ENCODE measurements at places on chromosomes 2 and 18.

DNA sequence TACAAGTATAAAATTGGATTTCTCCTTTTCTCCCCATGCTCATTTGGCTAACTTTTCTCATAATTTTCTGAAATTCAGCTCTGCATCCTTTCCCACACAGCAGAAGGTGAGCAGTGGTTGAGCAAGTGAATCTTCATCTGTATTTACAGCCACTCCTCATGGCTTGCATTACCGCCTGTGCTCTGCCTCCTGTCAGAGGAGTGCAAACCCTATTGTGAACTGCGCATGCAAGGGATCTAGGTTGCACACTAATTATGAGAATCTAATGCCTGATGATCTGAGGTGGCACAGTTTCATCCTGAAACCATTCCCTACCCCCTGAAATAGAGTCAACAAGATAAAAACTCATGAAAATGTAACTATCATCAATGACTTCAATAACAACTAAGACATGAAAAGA is 20.0 kb downstream of the ME2 start:
- DNase-seq: no peak

DNA sequence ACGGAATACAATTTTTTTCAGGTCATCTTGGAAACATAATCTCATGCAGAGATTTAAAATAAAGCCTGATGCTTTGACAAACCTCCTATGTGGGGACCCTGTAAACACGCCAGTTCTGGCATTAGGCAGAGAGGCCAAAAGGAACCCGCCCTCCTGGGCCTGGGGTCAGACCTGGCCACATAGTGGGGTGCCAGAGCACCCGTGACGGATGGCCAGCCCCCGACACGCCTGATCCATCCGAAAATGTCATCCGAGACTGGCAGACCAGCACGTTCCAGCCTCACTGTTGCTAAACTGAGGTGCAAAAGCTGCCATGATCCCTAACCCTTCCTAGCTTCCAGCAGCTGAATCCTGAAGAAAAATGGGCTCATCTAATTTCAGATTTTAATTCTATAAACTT is 222.6 kb upstream of the SALL3 start:
- DNase-seq: no peak

- DNase-seq: no peak
These were observed 325.4 kb downstream of the SMAD2 start for GRCh38 chr18:47605093-47605492.

DNA sequence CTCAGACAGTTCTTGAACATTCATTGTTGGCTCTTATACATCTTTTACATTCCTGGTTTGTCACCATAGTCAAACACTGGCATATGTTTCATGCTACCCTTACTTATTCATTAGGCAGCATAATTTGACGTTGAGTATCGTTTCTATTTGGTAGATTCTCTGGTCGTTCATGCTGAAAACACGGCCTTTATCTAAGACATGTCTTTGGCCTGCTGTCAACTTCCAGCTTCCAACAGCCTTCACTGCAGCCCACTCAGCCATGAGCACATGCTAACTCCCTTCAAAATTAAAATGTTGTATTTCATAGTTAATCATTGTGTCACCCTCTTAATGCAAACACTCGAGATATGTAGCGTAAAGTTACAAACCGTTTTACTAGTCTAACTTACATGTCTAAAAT is 493.0 kb upstream of the NRP2 start:
- no peak for DNase-seq

DNA sequence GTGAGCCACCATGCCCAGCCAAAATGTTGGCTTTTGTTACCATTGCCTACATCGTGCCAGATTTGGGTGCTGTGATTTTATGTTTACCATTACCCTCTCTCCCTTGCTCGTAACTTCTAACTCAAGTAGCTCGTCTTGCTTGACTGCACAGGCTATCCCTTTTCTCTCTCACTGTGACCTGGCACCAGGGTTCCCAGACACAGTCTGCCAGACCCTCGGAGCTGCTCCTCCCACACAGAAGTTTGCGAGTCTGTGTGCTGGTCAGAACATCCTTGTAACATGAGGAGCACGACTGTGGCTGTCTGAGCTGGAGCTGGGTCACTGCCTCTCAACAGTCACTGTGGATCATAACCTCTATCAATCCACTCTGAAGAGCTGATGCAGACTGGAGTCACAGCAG is 152.5 kb upstream of the ACKR3 start:
- DNase-seq: no peak

GRCh38 chr2:207939342-207940108 is 85.8 kb downstream of the PLEKHM3 start:
- no peak for DNase-seq

GRCh38 chr18:1774261-1774660 is 797.0 kb downstream of the METTL4 start:
- no peak for DNase-seq

DNA sequence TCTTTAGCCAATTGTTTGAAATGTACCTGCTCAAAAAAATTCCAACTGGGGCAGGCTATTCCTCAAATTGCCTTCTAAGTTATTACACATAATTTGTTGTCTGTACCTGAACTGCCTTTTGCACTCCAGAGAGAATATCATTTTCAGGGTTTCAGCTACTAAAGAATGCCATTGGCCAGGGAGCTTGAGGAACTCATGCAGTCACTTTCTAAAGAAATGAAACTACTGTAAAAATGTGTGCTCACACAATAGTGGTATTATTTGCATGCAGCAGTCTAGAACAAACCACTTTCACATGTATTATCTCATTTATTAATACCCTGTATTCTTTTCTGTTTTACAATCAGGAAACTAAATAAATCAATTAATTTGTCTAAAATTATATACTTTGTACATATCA is 152.2 kb downstream of the PID1 start:
- no peak for DNase-seq

DNA sequence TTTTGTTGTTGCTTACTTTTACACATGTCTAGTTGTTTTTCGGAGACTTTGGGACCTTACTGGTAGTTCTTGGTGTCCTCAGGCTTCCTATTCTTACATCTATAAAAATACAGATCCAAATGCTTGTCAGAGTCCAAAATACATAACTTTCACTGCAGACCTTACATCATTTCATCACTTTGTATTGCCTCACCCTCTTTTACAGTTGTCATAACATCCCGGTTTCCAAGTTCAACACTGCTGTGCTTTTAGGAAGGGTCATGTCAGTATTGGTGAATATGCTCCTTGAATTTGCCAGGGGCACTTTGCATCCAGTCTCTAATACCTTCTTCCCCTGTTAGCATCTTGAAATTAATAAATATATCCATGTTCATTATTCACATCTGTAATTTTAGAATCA is 518.2 kb upstream of the RAB12 start:
- no peak for DNase-seq

GRCh38 chr18:55265130-55265675 is 305.9 kb upstream of the CCDC68 start:
- no peak for DNase-seq

GRCh38 chr2:42261518-42262195 is 92.5 kb downstream of the EML4 start:
- no peak for DNase-seq

- no peak for DNase-seq
These were observed 76.6 kb downstream of the KIAA1328 start for GRCh38 chr18:36905571-36905970.

DNA sequence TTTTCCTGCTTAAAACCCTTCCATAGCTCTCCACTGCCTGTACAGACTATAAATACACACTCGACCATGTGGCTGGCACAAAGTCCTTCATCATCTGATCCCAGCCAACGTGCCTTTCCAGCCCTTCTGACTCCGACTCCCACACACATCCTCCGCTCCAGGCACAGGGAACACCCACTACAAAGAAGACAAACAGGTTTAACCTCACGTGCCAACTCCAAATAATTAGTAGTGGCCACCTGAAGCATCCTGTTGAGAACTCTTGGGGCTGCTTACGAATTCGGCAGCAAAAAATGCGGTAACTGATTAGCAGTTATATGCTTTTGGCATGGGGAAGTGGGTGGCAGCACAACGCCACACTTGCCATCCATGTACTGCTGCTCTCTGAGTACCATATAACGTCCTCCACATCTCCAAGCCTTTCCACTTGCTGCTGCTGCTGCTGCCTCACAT is 12.1 kb downstream of the SPIRE1 start:
- DNase-seq: no peak

GRCh38 chr2:29431485-29431884 is 316.3 kb downstream of the CLIP4 start:
- no peak for DNase-seq

DNA sequence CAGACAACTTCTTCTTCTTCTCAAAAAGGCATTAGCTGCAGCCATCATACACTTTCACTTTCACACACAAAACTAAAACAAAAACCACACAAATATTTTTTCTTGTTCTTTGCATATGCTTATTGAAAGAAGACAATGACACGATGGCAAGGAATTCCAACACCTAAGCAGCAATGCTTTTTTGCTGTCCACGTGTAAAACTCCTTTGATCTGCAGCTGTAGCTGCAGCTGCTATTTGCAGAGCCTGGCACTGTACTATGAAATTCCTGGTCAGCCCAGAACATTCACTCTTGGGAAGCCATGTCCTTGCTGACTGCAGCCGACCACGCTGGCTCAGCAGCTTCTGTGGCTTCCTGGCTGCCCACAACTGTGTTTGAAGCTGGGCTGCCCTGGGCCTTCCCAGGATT is 316.2 kb downstream of the CDH2 start:
- no peak for DNase-seq

DNA sequence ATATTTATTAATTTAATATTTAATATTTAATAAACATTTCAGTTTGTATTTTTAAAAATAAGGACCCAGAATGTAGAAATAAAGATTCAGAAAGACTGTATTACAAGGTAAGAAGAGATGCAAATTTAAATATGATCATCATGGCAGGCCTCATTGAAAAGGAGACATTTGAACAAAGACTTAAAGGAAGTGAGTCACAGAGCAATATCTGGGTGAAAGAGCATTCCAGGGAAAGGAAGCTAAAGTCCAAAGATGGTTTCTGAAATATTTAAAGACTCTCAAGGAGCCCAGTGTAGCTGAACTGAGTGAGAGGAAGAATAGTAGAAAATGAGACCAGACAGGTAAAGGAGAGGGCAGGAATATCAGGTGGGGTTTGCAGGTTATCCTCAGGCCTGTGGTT is 5.9 kb downstream of the SCYGR4 start:
- DNase-seq: no peak

GRCh38 chr2:109481196-109481555 is 132.6 kb downstream of the SEPTIN10 start:
- no peak for DNase-seq

DNA sequence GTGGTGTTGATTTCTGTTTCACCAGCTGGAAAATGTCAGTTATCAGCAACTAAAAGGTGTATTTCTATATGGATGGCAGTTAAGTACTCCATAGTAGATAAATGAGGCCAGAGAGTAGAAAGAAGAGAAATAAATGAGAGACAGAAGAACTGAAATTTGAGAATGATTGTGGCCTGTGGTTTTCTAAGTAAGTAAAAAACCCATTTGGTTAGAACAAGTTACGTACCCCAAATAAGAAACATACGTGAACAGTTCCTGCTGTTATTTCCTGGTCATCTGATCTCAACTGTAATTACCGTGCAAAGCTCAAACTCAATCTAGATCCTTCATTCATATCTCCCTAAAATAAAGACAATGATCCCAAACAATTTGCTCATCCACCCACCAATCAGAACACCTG is 181.3 kb downstream of the PID1 start:
- peak; percentile 75 for DNase-seq

DNA sequence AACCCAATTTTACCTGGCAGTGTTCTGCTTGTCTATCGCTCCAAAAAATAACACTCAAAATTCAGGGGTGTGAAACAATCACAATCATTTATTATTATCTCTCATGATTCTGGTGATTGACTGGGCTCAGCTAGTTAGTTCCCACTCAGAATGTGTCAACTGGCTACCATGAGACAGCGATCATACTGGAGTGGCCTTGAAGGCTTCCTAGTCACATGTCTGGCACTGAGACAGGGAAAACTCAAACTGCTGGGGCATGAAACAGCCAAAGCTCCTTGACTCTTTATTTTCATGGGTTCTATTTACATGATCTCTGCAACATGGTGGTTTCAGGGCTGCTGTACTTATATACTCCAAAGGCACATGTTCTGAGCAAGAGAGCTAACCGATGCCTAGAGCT is 6.2 kb upstream of the ANXA4 start:
- DNase-seq: no peak

- peak; percentile 37 for DNase-seq
These were observed 11.4 kb upstream of the ALPI start for GRCh38 chr2:232444409-232445148.

DNA sequence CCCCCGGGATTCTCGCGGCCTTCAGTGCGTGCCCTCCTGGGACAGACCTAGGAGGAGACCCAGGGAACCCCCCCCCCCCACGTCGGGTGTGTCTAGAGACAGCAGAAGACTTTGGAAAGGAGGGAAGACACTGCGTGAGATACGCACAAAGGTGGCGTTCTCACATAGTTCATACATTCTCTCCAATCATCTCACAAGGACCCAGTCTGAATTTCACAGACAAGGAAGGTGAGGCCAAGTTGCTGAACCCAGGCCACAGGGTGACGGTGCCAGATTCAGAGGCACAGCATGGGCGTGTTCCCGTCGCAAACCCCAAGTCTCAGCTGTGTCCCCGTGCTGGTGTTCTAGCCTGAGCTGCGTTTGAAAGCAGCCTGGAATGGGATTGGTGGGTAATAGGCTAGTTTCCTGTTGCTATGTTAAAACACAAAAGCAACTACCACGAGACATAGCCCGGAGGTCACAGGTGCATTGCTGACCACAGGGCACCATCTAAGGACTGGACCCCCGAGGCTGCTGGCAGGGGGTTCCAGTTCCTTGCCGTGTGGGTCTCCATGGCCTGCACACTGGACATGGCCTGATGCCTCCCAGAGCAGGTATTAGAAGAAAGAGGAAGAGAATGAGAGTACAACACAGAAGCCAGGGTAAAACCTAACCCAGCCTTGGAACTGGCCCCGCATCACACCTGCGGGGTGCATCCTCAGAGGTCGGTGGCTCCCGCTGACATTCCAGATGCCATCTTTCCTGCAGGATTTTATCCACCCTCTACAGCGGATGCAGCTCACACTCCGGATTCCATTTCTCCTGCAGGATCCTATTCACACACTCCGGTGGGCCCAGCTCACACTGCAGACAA is 1.1 kb upstream of the PXDN start:
- no peak for DNase-seq

DNA sequence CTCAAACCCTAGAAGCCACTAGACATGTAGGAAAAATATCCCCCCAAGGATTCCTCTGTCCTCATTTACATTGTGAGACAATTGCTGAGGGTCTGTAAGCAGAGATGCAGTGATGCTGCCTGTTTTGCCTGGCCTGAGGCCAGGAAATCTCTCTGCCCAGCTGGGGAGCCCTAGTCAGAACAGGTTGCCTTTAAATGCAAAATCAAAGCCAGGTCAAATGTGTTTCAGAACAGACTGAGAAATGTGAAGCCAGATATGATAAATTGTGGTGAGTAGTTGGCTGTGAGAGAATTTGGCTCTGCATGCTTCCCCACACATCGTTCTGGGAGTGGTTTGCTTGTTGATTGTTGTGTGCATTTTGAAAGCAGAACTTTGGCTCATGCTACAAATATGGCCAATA is 38.4 kb upstream of the NXPH2 start:
- no peak for DNase-seq

GRCh38 chr18:62566199-62566598 is 43.4 kb downstream of the ZCCHC2 start:
- no peak for DNase-seq

GRCh38 chr2:5959836-5960820 is 267.9 kb downstream of the SOX11 start:
- no peak for DNase-seq
